ENCODE measurements at places on chromosomes 1 and 21.

- no peak for DNase-seq
Observed at GRCh38 chr1:152997901-152998300, 3.6 kb upstream of the SPRR3 start.

DNA sequence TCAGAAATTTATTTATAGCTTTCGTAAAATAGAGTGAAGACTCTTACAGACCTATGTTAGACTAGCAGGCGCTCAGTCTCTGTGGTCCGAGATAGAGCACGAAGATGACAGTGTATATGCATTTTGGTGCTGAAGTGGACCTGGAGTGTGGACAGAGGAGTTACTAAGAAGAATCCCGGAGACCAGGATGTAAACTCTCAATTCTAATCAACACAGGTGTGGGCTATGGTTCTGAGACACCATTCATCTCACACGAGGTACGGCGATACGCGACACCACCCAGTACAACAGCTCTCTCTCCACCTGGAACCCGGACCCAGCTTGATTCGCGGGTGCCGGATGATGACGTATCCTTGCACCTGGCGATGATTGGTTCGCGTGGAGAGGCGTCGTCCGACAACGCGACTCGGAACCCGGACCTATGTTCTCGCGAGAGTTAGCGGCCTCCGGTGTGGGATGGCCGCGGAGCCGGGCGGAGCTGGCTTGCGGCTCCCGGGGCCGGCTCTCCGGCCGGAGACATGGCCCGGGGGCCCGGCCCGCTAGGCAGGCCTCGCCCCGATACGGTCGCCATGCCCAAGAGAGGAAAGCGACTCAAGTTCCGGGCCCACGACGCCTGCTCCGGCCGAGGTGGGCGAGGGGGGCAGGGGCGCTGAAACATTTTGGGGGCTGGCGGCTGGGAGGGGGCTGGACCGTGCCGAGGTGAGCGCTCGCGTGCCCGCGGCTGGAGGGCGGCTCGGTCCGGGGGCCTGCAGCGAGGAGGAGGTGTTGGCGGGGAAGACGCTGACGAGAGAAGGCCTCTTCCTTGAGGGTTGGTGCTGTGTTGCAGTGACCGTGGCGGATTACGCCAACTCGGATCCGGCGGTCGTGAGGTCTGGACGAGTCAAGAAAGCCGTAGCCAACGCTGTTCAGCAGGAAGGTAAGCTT, at the start of gene TMEM183A:
Gene TMEM183A (plus strand): TSS at position 427 of the 924 bp plus-strand sequence. CDS start 92 bp downstream, at position 519.
- DNase-seq = peak; percentile 97

DNA sequence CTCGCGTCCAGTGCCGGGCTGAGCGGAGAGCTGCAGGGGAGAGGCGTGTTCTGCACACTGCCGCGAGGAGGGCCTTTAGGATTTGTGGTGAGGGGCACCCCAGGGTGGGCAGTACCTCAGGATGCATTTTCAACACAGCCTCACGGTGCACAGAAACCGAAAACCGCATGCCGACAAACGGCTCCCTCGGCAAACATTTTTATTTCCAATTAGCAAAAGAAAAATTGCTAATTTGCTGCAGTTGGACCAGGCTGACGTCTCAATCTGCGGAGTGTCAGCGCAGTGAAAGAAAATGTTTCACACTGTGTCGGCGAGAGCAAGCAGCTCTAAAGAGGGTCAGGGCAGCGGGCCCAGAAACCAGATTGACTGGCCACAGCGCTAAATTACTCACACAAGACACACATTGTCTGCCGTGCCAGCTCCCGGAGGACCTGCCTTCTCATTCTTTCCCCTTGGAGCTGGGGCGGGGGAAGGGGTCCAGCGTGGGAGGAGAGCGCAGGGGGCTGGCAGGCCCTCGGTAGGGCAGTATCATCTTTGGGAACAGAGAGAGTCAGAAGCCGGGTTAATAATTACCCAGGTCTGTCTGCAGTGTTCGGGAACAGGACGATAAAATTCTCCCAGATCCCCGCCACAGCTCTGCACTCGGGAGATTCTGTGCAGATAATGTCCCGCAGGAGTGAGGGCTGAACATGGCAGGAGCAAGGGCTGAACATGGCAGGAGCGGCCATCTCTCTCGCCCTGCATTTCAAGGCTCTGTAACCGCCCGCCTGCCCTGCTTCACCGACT, 150.2 kb downstream of the PRDM16 start:
- DNase-seq = peak; percentile 3

DNA sequence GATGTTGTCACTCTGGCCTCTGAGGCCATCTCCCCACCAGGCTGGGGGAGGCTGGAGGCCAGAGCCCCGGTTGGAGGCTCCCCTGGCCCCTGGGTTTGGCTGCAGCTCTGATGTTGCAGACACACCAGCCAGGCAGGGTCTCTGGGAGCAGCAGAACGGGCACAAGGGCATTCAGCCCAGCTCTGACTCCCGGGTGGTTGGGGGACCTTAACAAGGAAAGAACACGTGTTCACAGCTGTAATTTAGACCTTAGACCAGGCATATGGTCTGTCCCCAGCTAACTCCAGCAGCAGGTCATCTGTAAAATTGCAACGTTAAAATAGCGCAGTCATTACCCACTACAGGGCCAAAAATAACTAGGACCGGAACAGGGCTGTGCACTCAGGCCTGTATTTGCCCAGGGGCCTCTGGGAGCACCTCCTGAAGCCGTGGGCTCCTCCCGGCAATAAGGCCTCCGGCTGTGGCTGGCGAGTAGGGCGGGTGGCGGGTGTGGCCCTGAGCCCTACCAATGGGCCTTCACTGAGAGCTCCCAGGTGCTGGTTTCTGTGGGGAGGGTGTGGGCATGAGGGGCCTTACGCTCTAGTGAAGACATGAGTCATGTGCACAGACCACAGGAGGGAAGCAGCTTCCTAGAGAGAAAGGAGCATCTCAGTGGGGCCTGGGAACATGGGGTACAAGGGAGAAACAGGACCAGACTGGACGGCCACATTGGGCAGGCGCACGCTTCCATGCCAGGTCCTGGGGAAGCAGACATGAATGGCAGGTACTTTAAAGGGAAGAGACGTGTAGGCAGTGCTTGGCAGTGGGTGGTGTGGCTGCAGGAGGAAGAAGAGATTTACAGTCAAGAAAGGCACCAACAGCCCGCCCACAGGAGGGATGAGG, 6.1 kb downstream of the LDLRAP1 start:
- peak; percentile 75 for DNase-seq

GRCh38 chr21:25818121-25818520, 83.3 kb downstream of the GABPA start:
- no peak for DNase-seq

GRCh38 chr1:2961081-2961480, 60.2 kb upstream of the ACTRT2 start:
- DNase-seq = no peak
